ENCODE measurements at places on chromosomes 16 and 17. TPM values are rescaled to one million over a fixed set of nuclear protein-coding genes. Genes with fewer than 3 reads are reported as not detected.
A peak's percentile ranks its signal among the peaks of the same experiment; 100 is the strongest.

- H3K4me3 ChIP-seq = no peak overlapping the region
- peaks cover 40% of the 10 kb centered on the region for H3K27me3 ChIP-seq
- no peaks in the 10 kb centered on the region for H3K4me1 ChIP-seq
- no peak overlapping the region for H3K27ac ChIP-seq
Observed at GRCh38 chr17:79866791-79867518, 27.7 kb upstream of the CBX4 start.

DNA sequence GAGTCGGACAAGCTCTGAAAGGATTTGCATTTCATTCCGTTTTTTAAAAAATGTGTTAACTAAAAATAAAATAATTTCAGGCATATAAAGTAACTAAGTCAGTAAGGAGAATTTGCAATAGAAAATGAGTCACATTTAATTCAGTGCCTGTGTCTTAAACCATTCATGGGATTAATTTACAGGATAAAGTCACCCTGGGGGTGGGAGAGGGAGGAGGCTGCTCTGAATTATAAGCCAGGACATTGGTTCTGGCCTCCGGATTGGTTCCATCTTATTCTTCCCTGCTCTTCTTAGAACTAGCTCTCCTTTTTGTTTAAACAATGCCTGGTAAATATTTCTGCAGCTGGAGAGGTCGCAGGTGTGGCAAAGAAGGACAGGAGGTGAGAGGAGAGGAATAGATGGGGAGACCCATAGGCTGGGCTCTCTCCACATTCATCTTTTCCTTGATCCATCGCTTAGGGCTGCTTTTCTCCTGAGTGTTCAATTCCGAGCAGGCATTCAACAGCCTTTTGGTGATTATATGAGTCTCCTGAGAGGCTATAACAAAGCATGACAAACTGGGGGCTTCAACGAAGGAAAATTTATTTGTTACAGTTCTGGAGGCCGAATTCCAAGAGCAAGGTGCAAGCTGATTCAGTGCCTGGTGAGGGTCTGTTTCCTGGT is 319.2 kb downstream of the PHKB start:
- peaks cover 2% of the 10 kb centered on the region for H3K4me1 ChIP-seq
- no peaks in the 10 kb centered on the region for H3K27me3 ChIP-seq
- no peak overlapping the region for H3K27ac ChIP-seq
- H3K4me3 ChIP-seq = no peak overlapping the region

GRCh38 chr16:66070140-66070917 is 296.2 kb upstream of the CDH5 start:
- H3K36me3 ChIP-seq = no peaks in the 10 kb centered on the region
- peak; percentile 83 for DNase-seq
- H3K4me1 ChIP-seq = peaks cover 7% of the 10 kb centered on the region

DNA sequence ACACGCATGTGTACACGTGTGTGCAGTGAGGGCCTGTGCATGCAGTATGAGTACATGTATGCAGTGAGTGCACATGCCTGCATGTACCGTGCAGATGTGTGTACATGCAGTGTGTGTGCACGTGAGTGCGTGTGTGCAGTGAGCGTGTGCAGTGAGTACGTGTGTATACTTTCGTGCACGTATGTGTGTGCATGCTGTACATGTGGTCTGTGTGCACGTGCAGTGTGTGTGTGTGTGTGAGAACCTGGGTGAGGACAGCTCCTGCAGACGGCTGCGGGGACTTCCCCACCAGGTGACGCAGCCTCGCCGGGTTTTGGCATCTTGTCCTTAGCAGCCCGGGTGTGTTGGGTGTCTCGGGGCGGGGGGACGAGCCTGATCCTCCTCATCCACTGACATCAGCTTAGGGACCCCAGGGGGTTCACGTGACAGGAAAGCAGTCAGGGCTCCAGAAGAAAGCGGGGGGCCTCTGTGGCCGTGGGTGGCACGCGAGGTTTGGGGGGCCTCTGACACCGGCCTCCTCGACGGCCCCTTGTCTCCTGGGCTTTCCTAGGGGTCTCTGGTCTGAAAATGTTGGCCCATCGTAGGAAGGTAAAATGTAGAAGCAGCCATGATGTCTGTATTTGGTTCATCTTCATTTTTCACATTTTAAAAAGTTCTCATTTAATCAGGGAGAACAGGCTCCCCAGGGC is 119.6 kb upstream of the ZNF750 start:
- peaks cover 5% of the 10 kb centered on the region for H3K36me3 ChIP-seq
- no peak overlapping the region for H3K27ac ChIP-seq
- no peaks in the 10 kb centered on the region for H3K27me3 ChIP-seq
- peaks cover 3% of the 10 kb centered on the region for H3K4me1 ChIP-seq
- no peak for DNase-seq
- H3K4me3 ChIP-seq = no peak overlapping the region

GRCh38 chr16:79501446-79501845 is 99.1 kb downstream of the MAF start:
- no peak overlapping the region for H3K4me3 ChIP-seq
- no peak for DNase-seq
- H3K4me1 ChIP-seq = no peaks in the 10 kb centered on the region
- no peaks in the 10 kb centered on the region for H3K36me3 ChIP-seq
- no peak overlapping the region for H3K27ac ChIP-seq

The HID1 gene
- total RNA-seq = 0.18 TPM

DNA sequence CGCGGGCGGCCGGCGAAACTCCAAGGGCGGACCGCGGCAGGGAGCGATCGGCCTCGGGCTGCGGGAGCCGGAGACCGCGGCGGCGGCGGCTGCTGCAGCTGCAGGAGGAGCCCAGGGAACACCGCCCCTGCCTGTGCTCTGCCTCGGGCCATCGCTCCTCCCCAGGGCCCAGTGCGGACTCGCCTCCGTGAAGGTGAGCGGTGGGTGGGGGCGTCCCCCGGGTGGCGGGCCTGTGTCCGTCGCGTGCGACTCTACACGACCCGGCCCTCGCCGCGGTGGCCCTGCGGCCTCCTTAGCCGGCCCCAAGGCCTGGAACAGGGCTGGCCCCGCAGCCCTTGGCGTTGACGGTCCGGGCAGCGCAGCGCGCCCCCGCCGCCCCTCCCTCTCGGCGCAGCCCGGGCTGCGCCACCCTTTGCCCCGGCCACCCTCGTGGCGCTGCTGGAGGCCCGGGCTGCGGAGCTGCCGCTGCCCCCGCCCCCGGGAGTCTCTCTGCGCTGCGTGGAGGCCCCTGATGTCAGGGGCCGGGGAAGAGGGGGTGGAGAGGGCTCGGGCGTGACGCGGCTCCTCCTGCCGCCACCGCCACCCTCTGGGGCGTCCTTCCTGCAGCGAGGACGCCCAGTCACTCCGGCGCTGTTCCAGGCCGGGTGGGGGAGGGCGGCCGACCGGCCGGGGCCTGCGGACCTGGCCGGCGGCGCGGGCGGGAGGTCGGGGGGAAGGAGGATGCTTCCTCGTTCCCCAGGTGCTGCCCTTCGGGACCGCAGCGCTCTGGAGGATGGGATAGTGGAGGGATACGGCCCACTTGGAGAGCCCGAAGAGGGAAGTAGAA is 485 bp downstream of the DYNLL2 start:
- H3K4me1 ChIP-seq = peaks cover 13% of the 10 kb centered on the region
- H3K27me3 ChIP-seq = peaks cover 9% of the 10 kb centered on the region
- peak overlapping the region; percentile 48 for H3K27ac ChIP-seq
- peak overlapping the region; percentile 74 for H3K4me3 ChIP-seq

DNA sequence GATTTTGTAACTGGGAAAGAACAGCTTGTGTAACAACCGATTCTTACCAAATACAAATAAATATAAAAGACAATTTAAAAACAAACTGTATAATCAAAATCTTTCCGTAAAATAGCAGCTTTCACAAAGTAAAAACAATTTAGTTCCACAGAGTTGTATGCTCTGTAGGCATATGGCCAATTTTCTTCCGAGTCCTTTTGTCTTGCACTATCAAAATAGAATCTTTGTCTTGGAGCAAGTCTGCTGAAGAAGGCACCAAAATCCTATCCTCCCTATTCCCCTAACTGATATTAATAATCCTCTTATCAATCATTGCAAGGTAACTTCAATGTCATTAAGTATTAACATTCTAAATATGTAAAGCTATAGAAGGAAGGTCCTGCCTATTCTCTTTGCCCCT is 7.6 kb downstream of the THUMPD1 start:
- H3K27ac ChIP-seq = no peak overlapping the region
- no peak overlapping the region for H3K4me3 ChIP-seq
- H3K4me1 ChIP-seq = no peaks in the 10 kb centered on the region
- H3K36me3 ChIP-seq = peaks cover 21% of the 10 kb centered on the region

GRCh38 chr16:56488035-56488434 is 31.8 kb downstream of the BBS2 start:
- H3K4me1 ChIP-seq = no peaks in the 10 kb centered on the region
- no peak overlapping the region for H3K27ac ChIP-seq

DNA sequence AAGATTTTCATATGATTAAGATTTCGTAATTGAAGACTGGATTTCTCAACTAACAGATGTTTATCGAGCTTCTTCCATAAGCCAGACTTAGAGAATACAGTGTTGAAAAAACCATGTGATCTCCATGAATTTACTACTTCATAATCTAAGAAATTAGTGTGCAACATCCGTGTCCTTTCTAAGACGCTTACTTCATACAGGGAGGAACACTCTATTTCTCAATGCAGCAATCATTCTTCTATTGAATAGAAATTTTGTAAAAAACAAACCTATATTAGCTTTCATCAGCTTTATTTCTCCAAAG is 946.3 kb downstream of the KCNJ2 start:
- no peaks in the 10 kb centered on the region for H3K36me3 ChIP-seq
- no peaks in the 10 kb centered on the region for H3K4me1 ChIP-seq
- H3K27me3 ChIP-seq = no peaks in the 10 kb centered on the region
- no peak overlapping the region for H3K27ac ChIP-seq
- peak; percentile 15 for DNase-seq

The CRHR1 gene
- total RNA-seq = not detected

- H3K4me3 ChIP-seq = no peak overlapping the region
- no peaks in the 10 kb centered on the region for H3K27me3 ChIP-seq
- peaks cover 5% of the 10 kb centered on the region for H3K36me3 ChIP-seq
- DNase-seq = no peak
- H3K27ac ChIP-seq = no peak overlapping the region
Observed at GRCh38 chr17:83034525-83034924, 44.9 kb upstream of the METRNL start.

DNA sequence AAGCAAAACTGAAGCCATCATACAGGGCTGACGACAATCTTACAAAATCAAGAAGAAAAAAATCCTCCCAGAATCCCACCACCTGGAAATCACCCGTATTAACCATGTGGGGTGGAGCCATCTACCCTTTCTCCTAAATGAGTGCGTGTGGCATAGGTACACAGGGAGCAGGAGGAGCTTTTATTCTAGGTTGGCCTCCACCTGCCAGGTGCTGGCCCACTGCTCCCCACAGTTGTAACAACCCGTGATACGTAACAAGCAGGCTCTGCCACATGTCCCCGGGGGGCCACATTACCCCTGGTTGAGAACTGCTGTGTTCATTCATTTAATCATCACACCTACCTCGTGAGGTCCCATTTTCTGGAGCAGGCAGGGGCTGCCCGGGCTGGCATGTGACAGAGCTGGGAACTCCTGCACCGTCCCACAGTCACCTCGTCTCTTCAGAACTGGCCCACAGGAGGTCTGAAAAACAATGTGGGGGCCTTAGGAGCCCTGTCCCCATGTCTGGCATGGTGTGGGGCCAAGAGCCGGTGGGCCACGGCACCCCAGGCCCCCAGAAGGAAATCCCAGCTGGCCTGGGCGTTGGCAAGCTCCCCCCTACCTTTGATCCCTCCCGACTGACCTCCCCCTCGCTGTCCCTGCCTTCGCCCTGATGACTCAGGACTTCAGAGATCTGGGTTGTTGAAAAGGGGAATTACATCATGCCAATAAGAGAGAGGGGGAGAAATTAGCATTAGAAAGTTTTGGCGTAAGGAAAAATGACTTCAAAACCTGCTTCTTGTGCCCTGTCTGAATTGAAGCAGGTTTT is 12.9 kb downstream of the CMIP start:
- H3K36me3 ChIP-seq = peaks cover 11% of the 10 kb centered on the region
- no peak overlapping the region for H3K27ac ChIP-seq
- peak; percentile 76 for DNase-seq
- no peaks in the 10 kb centered on the region for H3K27me3 ChIP-seq
- peaks cover 8% of the 10 kb centered on the region for H3K4me1 ChIP-seq
- H3K4me3 ChIP-seq = no peak overlapping the region
